ENCODE measurements at places on chromosomes 7 and 10.
A peak's percentile ranks its signal among the peaks of the same experiment; 100 is the strongest.

- no peak for DNase-seq
Observed at GRCh38 chr10:34814913-34815184, 247 bp downstream of the PARD3 start.

- DNase-seq = peak; percentile 27
Observed at GRCh38 chr10:31353574-31353973, 34.6 kb downstream of the ZEB1 start.

DNA sequence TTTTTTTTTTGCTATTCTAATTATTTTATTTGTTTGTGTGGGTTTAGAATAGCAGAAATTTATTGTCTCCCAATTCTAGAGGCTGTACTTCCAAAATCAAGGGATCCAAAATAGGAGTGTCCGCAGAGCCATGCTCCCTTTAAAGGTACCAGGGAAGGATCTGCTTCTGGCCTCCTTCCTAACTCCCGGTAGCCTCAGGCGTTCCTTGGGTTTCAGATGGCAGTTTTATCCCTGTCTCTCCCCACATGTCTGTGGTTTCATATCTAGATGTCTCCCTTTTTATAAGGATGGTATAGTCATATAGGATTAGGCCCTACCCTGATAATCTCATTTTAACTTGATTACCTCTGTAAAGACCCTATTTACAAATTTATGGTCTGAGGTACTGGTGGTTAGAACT, 48.4 kb downstream of the BMPR1A start:
- DNase-seq = no peak

- DNase-seq = no peak
Observed at GRCh38 chr7:74181821-74182220, 7.7 kb downstream of the EIF4H start.

DNA sequence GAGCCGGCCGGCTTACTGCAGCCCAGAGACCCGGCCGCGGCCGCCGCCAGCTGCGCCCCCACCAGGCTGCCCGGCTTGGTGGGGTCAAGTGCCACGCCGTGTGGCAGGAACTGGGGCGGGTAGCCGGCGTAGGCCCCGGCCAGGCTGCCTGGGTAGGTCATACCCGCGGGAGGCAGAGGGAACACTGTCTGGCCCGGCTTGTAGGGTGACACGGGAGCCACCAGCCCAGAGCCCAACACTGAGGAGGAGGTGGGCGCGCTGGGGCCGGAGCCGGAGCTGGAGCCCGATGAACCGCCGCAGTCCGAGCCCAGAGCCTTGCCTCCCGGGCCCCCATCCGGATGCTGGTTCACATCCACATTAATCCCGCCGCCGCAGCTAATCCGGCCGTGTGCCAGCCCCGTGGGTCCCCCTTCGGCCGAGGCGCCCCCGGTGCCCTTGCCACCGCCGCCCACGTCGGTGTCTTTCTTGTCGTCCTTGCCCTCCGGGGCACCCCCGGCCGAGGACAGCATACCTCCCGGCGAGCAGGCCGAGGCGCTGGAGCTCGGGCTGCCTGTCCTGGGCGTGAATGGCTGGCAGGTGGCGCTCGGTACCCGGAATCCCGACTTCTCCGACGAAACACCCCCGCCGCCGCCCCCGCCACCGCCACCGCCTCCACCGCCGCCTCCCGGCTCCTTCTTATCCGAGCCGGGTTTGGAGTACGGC, 2.0 kb downstream of the ZNF503 start:
- peak; percentile 72 for DNase-seq

GRCh38 chr10:122049076-122049475, 60.1 kb downstream of the TACC2 start:
- DNase-seq = no peak

GRCh38 chr10:373526-374309, 238.5 kb downstream of the ZMYND11 start:
- no peak for DNase-seq

DNA sequence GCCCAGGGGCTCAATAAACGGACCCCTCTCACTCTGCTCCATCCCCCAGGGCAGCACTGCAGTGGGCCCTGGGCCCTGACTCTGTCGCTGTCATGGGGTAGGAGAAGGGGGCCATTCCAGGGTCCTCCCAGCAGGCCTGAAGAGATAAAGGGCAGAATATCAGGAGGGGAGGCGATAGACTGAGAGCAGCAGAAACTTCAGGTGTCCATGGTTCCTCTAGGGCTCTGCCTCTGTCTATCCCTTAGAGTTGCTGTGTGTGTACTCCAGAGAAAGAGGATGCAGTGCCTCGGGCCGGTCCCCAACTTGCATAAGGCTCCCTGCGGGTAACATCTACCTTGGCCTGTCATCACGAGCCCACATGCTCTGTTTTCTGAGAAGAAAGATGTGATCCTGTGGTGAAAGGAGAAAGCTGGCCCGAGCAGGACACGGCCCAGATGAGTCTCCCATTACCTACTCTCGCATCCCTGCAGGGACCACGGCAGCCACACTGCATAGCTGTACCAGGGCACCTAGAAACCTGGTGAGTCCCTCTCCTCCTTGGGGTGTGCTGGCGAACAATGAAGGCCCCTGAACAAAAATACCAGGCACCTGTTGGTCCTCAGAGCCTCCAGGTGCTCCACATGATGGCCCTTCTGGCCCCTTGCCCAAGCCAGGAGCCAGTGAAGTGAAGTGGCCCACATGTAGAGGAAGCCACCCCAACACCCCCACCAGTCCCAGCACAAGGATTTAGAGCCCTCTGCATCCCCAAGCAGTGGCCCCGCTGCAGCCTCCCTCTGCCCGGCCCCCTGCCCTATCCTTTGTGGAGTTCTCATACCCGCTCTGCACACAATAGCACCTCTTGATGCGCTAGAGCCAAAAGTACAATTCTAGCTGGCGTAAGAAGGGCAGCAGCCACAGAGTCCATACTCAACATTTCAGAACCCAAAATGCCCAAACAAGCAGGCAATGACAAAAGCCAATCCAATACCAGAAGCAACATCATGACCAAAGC, 106.8 kb downstream of the ARHGAP22 start:
- DNase-seq = no peak

GRCh38 chr10:117622471-117623184, 80.1 kb downstream of the EMX2 start:
- no peak for DNase-seq

All from activated CD4-positive, alpha-beta T cell treated with anti-CD3 and anti-CD28 coated beads for 36 hours (primary cell).